ENCODE measurements at places on chromosomes 2 and 18. TPM values are rescaled to one million over a fixed set of nuclear protein-coding genes. Genes with fewer than 3 reads are reported as not detected.

The PSMA8 gene
- not detected for total RNA-seq

DNA sequence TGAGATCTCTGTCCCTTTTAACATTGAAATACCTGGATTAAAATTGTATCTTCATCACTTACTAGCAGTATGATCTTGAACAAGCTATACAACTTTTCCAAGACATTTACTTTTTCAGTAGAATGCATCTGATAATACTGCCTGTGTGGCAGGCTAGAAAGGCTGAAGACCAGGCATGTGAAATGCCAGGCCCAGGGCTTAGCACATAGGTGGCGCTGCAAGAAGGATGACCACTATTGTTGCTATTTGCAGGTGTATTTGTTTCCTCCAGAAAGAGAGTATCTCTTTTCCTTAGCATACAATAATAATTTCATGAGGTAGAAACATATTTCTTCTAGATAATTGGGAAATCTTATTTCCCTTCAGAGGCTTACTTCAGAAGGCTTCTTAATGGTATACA, 331.3 kb downstream of the THSD7B start:
- no peak overlapping the region for H3K27ac ChIP-seq
- no peaks in the 10 kb centered on the region for H3K36me3 ChIP-seq
- H3K4me1 ChIP-seq, result no peaks in the 10 kb centered on the region
- no peaks in the 10 kb centered on the region for H3K27me3 ChIP-seq
- no peak overlapping the region for H3K4me3 ChIP-seq
- DNase-seq, result no peak

- no peaks in the 10 kb centered on the region for H3K4me1 ChIP-seq
- H3K36me3 ChIP-seq, result no peaks in the 10 kb centered on the region
- H3K27me3 ChIP-seq, result no peaks in the 10 kb centered on the region
- no peak overlapping the region for H3K27ac ChIP-seq
- no peak for DNase-seq
Measured at GRCh38 chr2:78118037-78118436, 595.9 kb upstream of the LRRTM4 start.

DNA sequence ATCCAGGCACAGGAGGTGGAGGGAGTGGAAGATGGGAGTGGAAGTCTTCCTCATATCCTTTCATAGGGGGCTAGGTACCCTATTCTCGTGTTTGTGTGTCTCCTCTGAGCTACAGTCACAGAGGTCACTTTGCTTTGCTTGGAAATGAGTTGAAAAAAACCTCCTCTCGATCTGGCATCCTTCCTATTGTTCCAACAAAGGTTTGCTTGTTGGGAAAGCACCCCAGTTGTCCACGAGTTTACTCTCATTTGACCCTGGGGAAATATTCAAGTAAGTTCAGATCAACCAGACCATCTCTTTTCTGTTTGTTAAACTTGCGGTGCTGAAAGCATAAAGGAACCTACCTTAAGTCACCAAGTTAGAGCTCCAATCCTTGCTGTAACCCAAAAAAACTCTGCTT, 59.3 kb downstream of the ARHGEF33 start:
- H3K36me3 ChIP-seq, result no peaks in the 10 kb centered on the region
- no peak for DNase-seq
- H3K27ac ChIP-seq, result no peak overlapping the region
- H3K27me3 ChIP-seq, result no peaks in the 10 kb centered on the region
- no peak overlapping the region for H3K4me3 ChIP-seq

DNA sequence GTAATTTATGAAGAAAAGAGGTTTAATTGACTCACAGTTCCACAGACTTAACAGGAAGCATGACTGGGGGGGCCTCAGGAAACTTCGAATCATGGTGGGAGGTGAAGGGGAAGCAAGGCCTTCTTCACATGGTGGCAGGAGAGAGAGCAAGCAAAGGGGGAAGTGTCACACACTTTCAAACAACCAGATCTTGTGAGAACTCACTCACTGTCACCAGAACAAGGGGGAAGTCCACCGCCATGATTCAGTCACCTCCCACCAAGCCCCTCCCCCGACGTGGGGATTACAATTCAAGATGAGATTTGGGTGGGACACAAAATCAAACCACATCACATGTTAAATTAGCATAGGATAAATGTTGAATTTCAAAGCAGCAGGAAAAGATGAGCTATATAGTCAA, 56.2 kb downstream of the STRADB start:
- no peaks in the 10 kb centered on the region for H3K36me3 ChIP-seq
- no peaks in the 10 kb centered on the region for H3K27me3 ChIP-seq
- no peak overlapping the region for H3K4me3 ChIP-seq
- no peak overlapping the region for H3K27ac ChIP-seq
- no peaks in the 10 kb centered on the region for H3K4me1 ChIP-seq

DNA sequence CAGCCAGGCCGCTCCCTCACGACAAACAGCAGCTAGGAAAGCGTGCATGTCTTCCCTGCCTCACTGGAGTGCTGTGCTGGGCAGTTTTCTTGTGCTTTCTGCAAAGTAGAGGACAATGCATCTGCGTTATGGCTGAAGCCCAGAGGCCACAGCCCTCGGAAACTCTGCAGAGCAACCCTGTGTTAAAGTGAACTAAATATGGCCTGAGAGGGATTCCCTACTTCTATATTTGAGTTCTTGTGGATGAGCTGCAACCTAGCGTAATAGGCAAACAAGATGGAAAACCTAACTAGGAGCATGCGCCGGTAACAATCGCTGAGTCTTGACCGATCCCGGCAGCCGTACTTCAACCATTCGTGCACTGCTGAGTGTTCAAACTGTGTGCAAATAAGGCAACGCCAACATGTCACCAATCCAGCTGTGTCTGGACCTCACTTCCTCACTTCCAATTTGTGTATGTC, 471.9 kb upstream of the HS6ST1 start:
- H3K4me1 ChIP-seq, result no peaks in the 10 kb centered on the region
- H3K36me3 ChIP-seq, result no peaks in the 10 kb centered on the region
- no peaks in the 10 kb centered on the region for H3K27me3 ChIP-seq
- no peak for DNase-seq
- H3K27ac ChIP-seq, result no peak overlapping the region
